Hepatocyte (in vitro differentiated cells): ENCODE measurements at places on chromosomes 1 and 21.
A peak's percentile ranks its signal among the peaks of the same experiment; 100 is the strongest.

DNA sequence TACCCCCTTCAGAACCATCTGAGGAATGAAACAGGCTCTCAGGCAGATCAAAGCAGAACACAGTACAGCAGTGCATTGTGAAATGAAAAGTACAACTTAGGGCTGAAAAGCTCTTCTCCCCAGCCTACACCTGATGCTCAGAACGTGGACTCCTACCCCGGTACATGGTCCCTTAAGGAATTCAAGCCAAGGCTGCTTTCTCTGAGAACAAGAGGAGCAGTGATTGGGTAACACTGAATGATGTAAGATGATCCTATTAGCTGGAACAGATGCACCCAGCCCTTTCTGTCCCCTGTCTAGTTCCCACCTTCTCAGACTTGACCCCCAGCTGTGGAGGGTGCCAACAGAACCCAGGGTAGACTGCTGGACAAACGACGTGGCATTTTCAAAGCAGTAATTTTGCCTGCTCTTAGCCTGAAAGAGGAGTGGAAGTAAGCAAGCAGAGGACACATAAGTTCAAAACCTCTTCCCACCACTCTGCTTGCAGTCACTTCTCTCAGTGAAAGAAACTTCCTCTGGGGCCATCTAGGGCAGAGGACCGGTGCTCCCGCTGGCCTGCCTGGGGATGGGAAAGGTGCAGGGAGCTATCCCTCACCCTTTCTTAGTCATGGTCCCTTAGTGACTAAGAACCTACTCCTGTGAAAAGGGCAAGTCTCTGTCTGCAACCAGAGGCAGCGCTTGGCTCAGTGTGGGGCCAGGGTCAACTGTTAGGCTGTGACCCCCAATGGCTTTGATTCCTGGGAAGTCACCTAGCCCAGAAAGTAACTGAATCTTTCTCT is 72.7 kb downstream of the TRABD2B start:
- no peak overlapping the region for H3K27ac ChIP-seq
- H3K27me3 ChIP-seq = no peaks in the 10 kb centered on the region
- H3K36me3 ChIP-seq = no peaks in the 10 kb centered on the region
- no peak overlapping the region for H3K4me3 ChIP-seq

DNA sequence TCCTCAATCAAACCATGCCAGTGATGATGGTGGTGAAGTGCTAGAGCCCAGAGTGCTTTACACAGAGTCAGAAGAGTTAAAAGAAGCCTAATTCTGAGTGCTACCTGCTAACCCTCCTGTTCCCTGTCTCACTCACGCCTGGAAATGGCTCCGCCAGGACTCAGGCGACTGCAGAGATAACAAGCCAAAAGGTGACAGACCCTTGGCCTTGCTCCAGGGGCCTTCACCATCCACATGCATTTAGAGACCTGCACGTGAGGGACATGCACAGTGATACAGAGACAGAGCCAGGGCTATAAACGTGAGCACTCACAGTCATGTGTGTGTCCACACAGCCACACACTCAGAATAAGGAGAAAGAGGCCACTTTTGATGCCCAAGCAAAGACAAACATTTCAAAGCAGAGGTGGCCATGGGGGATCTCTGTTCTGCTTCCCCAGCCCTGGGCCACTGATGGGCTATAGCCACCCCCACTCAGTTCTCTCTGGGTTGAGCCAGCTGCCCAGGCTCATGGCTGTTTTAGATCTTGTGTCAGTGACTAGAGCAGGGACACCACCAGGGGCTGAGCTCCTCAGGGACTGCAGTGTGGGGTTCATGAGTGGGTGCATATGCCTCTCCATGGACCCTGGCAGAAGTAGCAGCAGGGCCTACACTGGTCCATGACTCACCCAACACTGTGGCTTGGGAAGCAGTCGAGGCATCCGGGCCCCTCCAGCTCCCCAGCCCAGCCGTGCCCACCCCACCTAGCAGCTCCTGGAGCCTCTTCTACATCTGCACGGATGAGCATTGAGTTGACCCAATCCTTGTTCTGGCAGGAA is 117.2 kb downstream of the EPHB2 start:
- peaks cover 51% of the 10 kb centered on the region for H3K4me1 ChIP-seq
- H3K36me3 ChIP-seq = no peaks in the 10 kb centered on the region
- peak overlapping the region; percentile 84 for H3K27ac ChIP-seq
- H3K27me3 ChIP-seq = no peaks in the 10 kb centered on the region
- no peak overlapping the region for H3K4me3 ChIP-seq

GRCh38 chr1:37839676-37840075 is 19.7 kb downstream of the MTF1 start:
- DNase-seq = no peak
- H3K27me3 ChIP-seq = no peaks in the 10 kb centered on the region
- no peak overlapping the region for H3K27ac ChIP-seq
- H3K36me3 ChIP-seq = peaks cover 3% of the 10 kb centered on the region
- H3K4me1 ChIP-seq = no peaks in the 10 kb centered on the region
- H3K4me3 ChIP-seq = no peak overlapping the region

DNA sequence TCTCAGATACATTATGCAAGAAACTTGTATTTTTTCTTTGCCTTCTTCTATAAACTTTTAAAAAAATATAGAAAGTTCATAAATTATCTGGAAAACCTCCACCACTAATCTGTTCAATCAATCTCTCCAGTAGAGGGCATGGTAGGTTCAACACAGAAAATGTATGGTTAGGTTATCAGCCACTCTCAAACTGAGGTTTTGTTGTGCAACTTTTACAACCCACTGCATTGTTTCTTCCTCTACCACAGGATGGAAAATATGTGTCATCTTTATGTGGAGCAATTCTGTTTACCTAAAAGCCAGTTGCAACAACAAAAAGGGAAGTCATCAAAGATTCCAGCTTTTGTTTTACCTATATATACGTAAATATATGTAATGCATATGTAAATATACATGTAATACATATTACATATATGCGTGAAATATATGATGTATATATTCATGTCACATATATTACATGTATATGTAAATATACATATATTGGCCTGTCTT is 3.0 kb upstream of the RGS2 start:
- peaks cover 3% of the 10 kb centered on the region for H3K4me1 ChIP-seq
- no peak overlapping the region for H3K4me3 ChIP-seq
- H3K27me3 ChIP-seq = no peaks in the 10 kb centered on the region
- peaks cover under 1% of the 10 kb centered on the region for H3K36me3 ChIP-seq
- no peak overlapping the region for H3K27ac ChIP-seq

- no peaks in the 10 kb centered on the region for H3K27me3 ChIP-seq
- H3K4me1 ChIP-seq = no peaks in the 10 kb centered on the region
- no peaks in the 10 kb centered on the region for H3K36me3 ChIP-seq
- no peak for DNase-seq
These were observed 6.4 kb upstream of the LORICRIN start for GRCh38 chr1:153253076-153253475.

DNA sequence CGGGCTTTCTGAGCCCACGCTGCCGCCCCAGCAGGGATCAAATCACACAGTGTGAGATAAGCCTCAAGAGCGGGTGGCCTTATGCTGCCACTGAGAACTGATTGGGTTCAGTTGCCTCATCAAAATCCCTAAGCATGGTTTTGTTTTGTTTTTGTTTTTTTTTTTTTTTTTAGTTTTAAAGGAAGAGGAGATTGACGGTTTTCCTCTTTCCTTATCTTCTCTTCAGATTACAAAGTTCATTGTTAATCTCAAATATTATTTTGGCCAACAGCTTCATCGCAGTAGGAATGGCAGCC is 651 bp downstream of the COA6 start:
- peak overlapping the region; percentile 99 for H3K27ac ChIP-seq
- peaks cover 4% of the 10 kb centered on the region for H3K27me3 ChIP-seq
- H3K4me3 ChIP-seq = peak overlapping the region; percentile 66

DNA sequence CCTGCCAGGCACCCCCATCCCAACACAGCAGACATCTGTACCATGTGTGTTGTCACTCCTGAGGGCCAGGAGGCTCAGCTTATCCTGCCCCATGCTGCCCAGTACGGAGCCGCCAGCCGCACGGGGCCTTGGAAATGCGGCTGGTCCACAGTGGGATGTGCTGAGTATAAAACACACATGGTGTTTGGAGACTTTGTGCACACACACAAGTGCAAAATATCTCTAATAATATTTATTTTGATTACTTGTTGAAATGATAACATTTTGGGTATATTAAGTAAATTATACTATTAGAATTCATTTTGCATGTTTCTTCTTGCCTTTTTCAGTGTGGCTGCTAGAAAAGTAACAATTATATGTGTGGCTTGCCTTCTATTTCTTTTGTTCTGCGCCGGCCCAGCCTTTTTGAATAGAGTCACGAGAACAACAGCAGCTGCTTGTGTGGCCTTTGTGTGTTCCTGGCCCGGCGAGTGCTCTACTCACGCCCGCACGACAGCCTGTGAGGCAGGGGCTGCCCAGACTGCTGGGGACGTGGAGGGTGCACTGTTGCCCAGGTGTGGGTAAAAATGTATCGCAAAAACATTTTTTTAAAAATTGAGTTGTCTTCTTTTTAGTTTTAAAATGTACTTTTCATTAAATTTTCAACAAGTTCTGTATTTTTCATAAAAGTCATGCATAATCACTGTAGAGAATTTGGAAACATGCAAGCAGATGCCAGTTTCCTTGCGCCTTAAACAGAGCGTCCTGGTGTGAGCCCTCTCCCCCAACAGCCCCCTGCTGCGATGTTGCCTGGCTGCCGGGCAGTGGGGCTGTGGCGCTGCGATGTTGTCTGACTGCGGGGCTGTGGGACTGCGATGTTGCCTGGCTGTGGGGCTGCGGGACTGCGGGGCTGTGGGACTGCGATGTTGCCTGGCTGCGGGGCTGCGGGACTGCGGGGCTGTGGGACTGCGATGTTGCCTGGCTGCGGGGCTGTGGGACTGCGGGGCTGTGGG is 35.5 kb downstream of the COQ8A start:
- DNase-seq = no peak
- peaks cover 27% of the 10 kb centered on the region for H3K4me1 ChIP-seq
- no peaks in the 10 kb centered on the region for H3K36me3 ChIP-seq
- H3K27me3 ChIP-seq = no peaks in the 10 kb centered on the region

- no peak overlapping the region for H3K27ac ChIP-seq
- DNase-seq = no peak
- H3K4me1 ChIP-seq = peaks cover 7% of the 10 kb centered on the region
- no peak overlapping the region for H3K4me3 ChIP-seq
- no peaks in the 10 kb centered on the region for H3K27me3 ChIP-seq
These were observed 90.7 kb upstream of the COL11A1 start for GRCh38 chr1:103199001-103199400.

DNA sequence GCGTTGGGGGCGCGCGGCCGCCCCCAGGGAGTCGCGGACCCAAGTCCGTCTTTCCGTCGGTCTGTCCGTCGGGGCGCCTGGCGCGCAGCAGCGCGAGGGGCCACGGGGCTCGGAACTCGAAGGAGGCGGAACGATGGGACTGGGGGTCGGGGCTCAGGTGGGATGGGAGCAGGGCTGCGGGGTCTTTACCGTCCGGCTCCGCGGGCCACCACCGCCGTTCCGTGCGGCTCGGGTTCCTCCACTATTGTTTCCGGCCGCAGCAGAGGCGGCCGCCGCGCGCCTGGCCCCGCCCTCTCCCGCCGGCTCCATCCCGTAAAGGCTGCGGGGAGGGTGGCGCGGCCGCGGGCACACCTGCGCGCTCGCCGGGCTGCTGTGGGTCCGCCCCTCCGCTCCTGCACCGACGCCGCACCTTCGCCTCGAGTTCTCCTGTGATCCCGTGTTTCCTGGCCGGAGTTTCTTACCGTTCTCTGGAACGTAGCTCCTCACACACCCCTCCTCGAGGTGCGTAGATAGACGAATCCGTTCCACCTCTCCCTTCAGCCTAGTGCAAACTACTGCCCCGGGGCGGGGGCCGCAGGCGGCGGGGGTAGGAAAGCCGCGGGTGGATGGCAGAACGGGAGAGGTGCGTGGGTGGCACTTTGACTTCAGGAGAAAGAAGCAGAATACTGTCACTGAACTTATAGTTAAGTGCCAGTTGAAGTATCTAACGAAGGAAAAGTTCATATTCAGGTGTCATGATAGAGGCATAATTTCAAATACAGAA is at the start of gene C21orf91:
Gene C21orf91, minus strand, starts transcription at position 243 of the 763 bp plus-strand sequence. CDS start 1,038 bp downstream, outside the sequence.
- peak; percentile 93 for DNase-seq
- peak within 1 kb of the TSS; percentile 98 for H3K27ac ChIP-seq
- peaks cover 6% of the 10 kb centered on the region for H3K36me3 ChIP-seq
- no peaks in the 10 kb centered on the region for H3K27me3 ChIP-seq
- peaks cover 6% of the 10 kb centered on the region for H3K4me1 ChIP-seq

- no peaks in the 10 kb centered on the region for H3K4me1 ChIP-seq
- H3K4me3 ChIP-seq = no peak overlapping the region
- H3K27ac ChIP-seq = peak overlapping the region; percentile 38
- peaks cover 10% of the 10 kb centered on the region for H3K27me3 ChIP-seq
- H3K36me3 ChIP-seq = no peaks in the 10 kb centered on the region
These were observed 22.0 kb upstream of the BATF3 start for GRCh38 chr1:212721388-212722247.

DNA sequence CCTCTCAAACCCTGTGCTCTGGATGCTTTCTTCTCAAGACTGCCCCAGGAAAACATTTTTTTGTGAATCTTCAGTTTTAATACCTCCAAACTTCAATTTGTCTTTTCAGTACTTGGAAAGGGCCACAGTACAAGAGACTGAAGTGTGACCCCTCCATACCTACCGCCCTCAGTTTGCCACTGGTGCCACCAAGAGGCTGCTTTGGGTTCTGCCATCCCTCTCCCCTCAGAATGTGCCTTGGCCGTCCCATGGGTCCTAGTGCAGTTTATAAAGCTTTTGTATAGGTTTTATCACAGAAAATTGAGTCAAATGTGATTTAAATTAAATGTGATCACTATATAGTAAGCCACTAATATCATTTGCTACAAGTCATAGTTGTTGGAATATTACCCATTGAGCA is 60.8 kb upstream of the PGD start:
- no peaks in the 10 kb centered on the region for H3K36me3 ChIP-seq
- no peak overlapping the region for H3K27ac ChIP-seq
- H3K4me1 ChIP-seq = no peaks in the 10 kb centered on the region

DNA sequence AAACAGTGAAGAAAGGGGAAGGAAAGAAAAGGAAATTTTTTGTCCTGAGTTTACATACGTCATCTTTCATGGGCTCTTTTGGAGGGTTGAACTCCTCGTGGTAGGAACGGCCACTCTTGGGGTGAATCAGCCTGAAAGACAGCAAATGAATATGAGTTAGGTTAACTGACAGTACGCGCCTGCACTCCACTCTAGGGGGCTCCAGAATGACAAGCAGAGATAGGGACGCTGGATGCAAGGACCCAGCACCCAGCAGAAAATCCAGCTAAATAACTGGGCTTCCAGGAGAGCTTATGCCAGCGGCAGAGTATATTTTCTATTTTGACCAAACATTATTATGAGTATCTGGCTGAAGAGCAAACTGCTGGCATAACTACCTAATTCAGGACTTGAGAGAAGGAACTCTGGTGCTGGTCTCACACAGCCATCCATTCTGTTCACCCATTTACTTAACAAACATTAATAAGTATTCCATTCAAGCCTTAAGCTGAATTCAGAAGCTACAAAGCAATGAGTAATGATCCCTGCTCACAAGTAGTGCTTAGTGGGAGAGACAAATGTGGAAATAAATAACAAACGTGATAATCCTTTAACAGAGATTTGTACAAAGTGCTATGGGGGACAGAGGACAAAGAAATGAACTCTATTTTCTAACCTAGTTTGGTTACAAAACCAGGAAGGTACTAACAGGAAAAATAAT is 22.1 kb downstream of the AK2 start:
- H3K36me3 ChIP-seq = no peaks in the 10 kb centered on the region
- H3K4me1 ChIP-seq = peaks cover 8% of the 10 kb centered on the region
- H3K27me3 ChIP-seq = no peaks in the 10 kb centered on the region
- no peak overlapping the region for H3K27ac ChIP-seq

GRCh38 chr1:38527373-38527966 is 332.1 kb downstream of the RRAGC start:
- no peak overlapping the region for H3K27ac ChIP-seq
- no peaks in the 10 kb centered on the region for H3K4me1 ChIP-seq
- H3K4me3 ChIP-seq = no peak overlapping the region
- no peaks in the 10 kb centered on the region for H3K36me3 ChIP-seq
- DNase-seq = peak; percentile 31

- no peaks in the 10 kb centered on the region for H3K27me3 ChIP-seq
- H3K4me3 ChIP-seq = no peak overlapping the region
- DNase-seq = no peak
- peaks cover 5% of the 10 kb centered on the region for H3K4me1 ChIP-seq
- H3K36me3 ChIP-seq = no peaks in the 10 kb centered on the region
These were observed 11.7 kb upstream of the AK2 start for GRCh38 chr1:33048426-33048825.
